ENCODE measurements at places on chromosomes 6 and 20.

- DNase-seq, result no peak
Measured at GRCh38 chr6:22774129-22774528, 204.8 kb downstream of the HDGFL1 start.

GRCh38 chr20:313948-314347 lies 11.4 kb upstream of the SOX12 start:
- no peak for DNase-seq

- no peak for DNase-seq
Measured at GRCh38 chr20:25197183-25197869, 1.8 kb downstream of the ENTPD6 start.

GRCh38 chr6:66496659-66497058 lies 789.6 kb upstream of the EYS start:
- no peak for DNase-seq

All from NCI-H1694 treated with DMSO at 0.1 percent for 48 hours (cell line).